ENCODE measurements at places on chromosomes 3 and 15.

GRCh38 chr15:58676766-58677165 is 72.7 kb downstream of the ADAM10 start:
- DNase-seq: no peak

DNA sequence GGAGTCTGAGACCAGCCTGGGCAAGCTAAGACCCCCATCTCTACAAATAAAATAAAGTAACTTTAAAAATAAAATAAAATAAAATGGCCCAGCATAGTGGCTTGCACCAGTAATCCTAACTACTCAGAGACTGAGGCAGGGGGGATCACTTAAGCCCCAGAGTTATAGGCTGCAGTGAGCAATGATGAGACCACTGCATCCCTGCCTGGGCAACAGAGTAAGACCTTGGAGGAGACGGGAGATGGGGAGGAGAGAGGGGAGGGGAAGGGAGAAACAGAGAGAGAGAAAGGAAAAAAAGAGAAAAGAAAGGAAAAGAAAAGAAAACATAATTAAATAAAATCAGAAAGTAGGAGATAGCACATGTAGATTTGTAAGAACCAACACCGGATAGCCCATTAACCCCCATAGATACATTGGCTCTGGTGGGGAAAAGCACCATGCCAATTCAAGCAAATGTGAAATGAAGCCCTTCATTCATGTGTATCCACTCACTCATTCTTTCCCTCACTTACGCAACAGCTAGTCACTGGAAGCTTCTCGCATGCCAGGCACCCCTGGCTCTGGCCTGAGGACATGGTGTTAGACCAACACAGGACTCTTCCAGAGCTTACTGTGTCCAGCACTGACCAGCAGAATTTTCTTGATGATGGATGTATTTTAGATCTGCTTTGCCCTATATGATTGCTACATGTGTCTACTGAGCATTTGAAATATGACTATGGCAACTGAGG is 183.2 kb downstream of the MAGI1 start:
- peak; percentile 80 for DNase-seq

- DNase-seq: no peak
These were observed 38.1 kb downstream of the NMNAT3 start for GRCh38 chr3:139639662-139640061.

- peak; percentile 63 for DNase-seq
These were observed 397.4 kb upstream of the TPM1 start for GRCh38 chr15:62644889-62645742.

- no peak for DNase-seq
These were observed 12.4 kb downstream of the NKTR start for GRCh38 chr3:42612928-42613327.

GRCh38 chr3:17235310-17235709 is 350.6 kb downstream of the PLCL2 start:
- DNase-seq: no peak

DNA sequence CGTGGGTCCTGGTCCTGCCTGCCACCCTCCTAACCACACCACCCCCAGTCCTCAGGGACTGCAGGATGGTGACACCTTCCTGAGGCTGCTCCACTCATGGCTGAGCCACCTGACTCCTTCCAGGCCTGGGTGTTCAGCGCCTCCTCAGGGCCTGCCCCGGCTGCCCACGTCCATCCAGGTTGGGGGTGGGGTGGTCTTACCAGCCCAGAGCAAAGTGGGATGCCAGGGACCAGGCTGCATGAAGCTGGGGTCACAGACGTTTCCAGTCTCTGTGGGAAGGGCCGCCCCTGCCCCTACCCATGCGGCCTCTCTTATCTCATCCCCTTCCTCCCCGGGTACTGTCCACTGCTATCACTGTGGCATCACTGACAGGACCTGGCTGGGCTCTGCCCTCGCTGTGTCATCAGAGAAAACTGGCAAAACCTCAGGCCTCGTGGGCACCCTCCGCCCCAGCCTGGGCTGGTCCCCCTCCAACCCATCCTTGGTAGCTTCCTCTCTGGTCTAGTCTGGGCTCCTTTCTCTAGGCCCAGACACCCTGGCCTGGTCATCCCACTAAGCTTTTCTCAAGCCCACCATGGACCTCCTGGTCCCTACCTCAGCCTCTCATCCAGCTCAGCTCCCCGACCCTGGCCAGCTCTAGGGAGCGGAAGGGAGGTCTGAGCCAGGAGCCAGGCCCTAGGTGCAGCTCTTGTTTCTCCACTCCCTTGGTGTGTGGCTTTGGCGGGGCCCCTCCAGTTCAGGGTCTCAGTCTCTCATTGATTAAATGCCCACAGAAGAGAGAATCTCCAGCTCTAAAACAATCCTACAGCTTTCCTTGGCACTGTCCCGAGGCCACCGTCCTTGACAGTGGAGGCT is 32.9 kb downstream of the WNT7A start:
- peak; percentile 68 for DNase-seq

DNA sequence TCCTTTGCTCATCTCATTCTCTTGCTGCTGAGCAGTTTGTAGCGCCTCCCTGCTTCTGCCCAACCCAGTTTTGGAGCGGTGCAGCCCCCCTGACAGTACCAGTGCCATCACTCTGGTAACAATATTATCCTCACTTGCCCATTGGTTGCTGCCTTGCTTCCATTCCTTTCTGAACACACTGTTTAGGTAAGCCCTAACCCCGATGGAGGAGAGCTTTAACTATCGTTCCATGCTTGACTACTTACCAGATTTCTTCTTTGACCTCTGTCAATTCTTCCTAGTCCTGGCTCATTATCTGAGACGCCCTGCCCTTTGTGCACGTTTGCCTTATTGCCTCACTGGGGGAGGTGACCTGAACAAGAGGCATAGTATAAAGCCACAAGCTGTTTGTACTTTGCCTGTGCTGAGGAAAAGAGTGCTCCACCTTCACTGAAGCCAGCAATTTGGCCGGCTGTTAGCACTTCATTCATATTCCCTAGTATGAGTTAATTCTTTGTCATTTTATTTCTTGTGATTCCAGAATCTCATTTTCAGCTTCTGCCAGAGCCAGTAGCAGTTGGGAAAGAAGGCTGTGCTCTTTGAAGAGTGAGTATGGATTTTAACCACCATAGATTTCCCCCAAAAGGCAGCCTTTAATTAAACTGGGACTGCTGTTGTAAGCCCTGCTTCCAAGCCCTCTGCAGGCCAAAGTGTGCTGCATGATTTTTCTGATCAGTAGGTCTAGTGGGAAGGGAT is 11.9 kb downstream of the ABHD6 start:
- DNase-seq: no peak

- no peak for DNase-seq
These were observed 224.4 kb downstream of the ZMAT3 start for GRCh38 chr3:178847190-178847589.

GRCh38 chr3:44041726-44042125 is 200.0 kb upstream of the TOPAZ1 start:
- no peak for DNase-seq

DNA sequence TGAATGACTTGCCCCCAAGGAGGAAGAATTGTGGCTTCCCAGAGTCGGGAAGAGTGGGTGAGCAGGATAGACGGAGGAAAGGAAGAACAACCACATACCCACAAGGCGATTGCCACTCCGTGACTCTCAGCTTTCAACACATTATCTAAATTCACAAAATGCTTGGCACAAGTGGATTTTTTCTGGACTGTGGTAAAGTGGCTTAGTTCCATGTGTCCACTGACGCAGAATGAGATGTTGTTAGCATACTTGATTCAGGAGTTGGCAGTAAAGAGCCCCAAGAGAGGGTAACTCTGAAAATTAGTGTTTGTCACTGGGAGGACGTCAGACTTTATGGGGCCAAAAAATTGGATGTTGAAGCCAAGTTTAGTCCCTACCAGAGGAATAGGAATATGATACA is 198.8 kb upstream of the CTNNB1 start:
- DNase-seq: peak; percentile 83

- DNase-seq: peak; percentile 94
These were observed 13.6 kb downstream of the IGDCC4 start for GRCh38 chr15:65409036-65409631.

DNA sequence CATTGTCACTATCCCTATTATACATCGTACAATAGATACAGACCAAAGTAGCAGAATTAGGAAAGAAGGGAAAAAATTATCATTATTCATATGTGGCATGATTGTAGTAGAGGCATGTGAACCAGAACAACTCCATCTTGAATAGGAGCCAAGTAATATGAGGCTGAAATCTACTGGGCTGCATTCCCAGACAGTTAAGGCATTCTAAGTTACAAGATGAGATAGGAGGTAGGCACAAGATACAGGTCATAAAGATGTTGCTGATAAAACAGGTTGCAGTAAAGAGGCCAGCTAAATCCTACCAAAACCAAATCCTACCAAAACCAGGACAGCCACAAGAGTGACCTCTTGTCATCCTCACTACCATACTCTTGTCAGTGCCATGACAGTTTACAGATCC is 1035.4 kb upstream of the SEMA6D start:
- no peak for DNase-seq

- no peak for DNase-seq
These were observed 497.8 kb downstream of the NAALADL2 start for GRCh38 chr3:175356899-175357324.

GRCh38 chr3:127172781-127173515 is 20.0 kb upstream of the PRR23E start:
- DNase-seq: peak; percentile 98

DNA sequence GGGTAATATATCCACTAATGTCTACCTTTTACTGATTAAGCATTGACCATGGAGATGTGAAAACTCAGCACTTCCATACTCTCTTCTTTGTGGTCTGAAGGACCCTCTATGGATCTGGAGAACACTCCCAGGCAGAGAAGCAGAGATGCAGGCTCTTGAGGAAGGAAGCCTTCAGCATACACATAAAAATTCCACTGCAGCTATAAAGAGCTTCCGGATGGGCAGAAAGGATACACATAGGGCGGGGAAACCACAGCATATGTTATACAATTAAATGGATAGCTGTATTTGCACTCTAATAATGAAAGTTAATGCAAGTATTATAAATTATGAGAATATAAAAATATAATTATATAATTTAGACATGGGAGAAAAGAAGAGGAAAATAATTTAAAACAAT is 1258.2 kb upstream of the ALCAM start:
- no peak for DNase-seq

GRCh38 chr3:108430540-108430939 is 79.9 kb downstream of the MYH15 start:
- DNase-seq: no peak

GRCh38 chr3:49617390-49618013 is 56.6 kb upstream of the APEH start:
- DNase-seq: no peak

- DNase-seq: peak; percentile 77
These were observed 87.4 kb downstream of the NFKBIZ start for GRCh38 chr3:101936419-101937356.

GRCh38 chr3:112412494-112412893 is 79.5 kb downstream of the CD200 start:
- DNase-seq: no peak

DNA sequence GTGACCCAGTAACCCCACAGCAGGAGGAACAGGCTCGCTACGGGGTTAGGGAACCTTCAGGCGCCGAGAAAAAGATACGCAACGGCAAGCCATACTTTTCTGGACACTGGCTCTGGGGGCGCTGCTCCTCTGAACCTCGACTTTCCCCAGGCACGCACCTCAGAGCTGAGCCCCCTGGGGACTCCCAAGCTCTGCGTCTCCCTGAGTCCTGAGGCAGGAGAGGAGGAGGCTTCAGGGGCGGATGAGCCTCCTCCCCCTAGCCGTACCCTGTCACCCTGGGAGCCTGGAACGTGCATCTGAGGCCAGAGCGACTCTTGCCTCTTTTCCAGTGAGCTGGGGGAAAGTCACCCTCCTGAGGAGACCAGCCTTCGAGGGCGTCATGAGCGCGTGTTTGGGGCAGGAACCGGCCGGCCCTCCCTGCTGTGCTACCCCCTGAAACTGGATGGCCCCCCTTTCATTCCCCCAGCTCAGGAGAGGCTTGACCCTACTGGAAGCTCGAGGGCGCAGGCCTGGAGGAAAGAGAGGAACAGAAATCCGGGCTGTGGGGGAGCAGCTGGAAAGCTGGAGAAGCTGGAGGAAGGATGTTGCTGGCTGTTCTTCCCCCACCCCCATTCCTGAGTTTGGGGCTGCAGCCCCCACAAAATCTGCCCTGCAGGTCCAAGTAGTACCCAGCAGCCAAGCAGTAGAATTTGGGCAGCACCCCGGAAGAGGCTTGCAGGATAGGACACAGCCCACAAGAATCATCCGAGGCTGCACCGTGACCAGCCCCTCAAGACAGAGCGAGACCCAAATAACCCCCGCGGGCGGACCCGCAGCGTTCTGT is 25.1 kb upstream of the POLG start:
- peak; percentile 62 for DNase-seq

GRCh38 chr3:89702404-89702803 is 595.0 kb downstream of the EPHA3 start:
- DNase-seq: no peak

GRCh38 chr15:100966997-100967396 is 47.8 kb downstream of the LRRK1 start:
- DNase-seq: no peak

DNA sequence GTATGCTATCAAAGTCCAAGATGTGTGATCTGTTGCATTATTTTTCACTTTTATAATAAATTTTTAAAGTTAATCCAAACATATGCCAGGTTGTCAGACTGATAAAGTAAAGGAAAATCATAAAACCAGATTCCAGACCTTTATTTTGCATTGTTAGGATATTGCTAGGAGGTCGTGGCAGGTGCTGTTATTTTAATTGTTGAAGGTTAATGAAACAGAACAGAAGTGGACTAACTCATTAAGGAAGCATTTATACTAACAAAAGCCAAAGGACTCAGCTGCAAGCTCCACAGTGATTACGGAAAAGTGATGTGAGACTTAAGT is 63.1 kb downstream of the DCLK3 start:
- DNase-seq: no peak

DNA sequence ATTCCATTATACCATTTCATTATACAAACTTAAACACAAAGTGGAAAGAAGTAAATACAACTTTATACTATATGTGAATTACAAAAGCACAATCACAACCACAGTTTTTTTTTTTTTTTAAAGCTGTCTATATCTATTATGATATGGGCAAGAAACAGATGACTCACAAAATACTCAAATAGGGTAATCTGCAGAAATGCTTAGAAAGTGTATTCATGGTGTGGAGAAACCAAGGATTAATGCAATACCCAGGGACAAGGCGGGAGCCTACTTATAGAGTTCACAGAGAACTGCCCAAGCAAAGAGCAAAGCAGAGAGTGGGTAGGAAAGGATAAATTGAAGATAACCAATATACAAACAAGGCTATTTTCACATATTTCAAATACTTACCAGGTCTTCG is 332.0 kb downstream of the FHIT start:
- no peak for DNase-seq

GRCh38 chr15:34365091-34365825 is 1.7 kb downstream of the LPCAT4 start:
- peak; percentile 74 for DNase-seq

GRCh38 chr3:133633439-133633838 is 28.3 kb downstream of the TOPBP1 start:
- no peak for DNase-seq

Data from osteoblast (primary cell).